OCI-LY7 (cell line): ENCODE measurements at places on chromosomes 4 and X. TPM values are rescaled to one million over a fixed set of nuclear protein-coding genes. Genes with fewer than 3 reads are reported as not detected.

DNA sequence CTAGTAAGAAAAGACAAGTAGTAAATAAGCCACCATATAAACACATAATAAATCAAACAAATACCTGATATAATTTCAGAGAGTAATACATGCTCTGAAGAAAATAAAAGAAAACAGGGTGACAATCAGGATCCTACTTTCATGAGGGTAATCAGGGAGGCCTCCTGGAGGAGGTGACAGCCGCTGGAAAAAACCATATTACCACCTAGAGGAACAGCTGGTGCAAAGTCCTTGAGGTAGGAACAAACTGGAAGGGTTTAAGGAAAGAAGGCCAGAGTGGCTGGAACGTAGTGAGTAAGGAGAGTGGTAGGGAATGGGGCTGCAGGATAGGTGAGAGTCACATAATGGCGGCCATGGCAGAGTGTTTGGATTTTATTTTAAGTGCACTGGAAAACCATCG is 19.1 kb upstream of the PLAC1 start:
- DNase-seq: no peak

GRCh38 chr4:1043162-1043561 is 31.7 kb downstream of the FGFRL1 start:
- DNase-seq: no peak

- DNase-seq: no peak
These were observed 518 bp upstream of the CNKSR2 start for GRCh38 chrX:21373637-21374162.

The MAGEE2 gene
- not detected in 2 replicates for total RNA-seq

The SOX3 gene
- not detected in 2 replicates for total RNA-seq

- DNase-seq: no peak
These were observed 48.6 kb downstream of the PLS3 start for GRCh38 chrX:115609621-115610020.

GRCh38 chr4:129994715-129995114 is 898.8 kb downstream of the C4orf33 start:
- no peak for DNase-seq
